ENCODE measurements at places on chromosomes 12 and 14.

GRCh38 chr12:25653487-25654175, 100.5 kb upstream of the LMNTD1 start:
- no peak for DNase-seq

DNA sequence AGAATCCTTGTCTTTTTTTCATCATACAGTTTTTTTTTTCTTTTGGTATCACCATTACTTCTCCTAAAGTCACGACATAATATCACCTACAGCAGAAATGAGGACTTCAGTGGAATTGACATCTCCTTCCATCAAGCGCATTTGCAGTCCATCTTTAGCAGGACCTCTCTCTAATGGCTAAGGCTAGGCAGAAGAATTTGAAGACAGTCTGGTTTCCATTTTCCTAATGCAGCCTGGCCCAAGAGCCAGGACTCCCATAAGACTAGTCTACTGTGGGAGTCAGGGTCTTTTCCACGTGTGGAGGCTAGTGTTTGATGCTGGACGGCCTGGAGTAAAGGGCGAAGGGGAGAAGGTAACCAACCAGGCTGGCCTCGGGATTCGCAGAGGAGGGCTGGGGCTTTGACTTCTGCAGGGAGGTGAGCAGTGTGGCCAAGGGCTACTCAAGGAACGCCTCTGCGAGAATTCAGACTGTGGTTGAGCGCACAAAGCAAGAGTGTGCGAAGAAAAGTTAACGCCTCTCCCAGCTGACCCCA, 769 bp upstream of the ZNF740 start:
- no peak for DNase-seq

DNA sequence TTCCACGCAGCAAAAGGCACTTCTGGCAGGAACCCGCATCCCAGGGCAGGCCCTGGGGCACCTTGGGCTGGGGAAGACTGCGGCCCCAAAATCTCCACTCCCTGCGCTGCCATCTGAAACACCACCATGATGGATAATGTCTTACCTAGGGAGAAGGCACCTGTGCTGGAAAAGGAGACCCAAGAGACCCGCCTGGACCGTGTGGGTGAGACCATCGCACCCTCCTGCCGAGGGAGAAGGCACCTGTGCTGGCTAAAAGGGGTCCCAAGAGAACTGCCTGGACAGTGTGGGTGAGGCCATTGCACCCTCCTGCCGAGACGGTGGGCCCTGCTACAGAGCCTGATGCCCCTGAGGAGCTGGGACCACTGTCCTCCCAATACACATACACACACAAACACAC, 24.8 kb upstream of the INF2 start:
- no peak for DNase-seq

- DNase-seq, result peak; percentile 38
Measured at GRCh38 chr12:117857632-117858612, 110.9 kb downstream of the KSR2 start.

DNA sequence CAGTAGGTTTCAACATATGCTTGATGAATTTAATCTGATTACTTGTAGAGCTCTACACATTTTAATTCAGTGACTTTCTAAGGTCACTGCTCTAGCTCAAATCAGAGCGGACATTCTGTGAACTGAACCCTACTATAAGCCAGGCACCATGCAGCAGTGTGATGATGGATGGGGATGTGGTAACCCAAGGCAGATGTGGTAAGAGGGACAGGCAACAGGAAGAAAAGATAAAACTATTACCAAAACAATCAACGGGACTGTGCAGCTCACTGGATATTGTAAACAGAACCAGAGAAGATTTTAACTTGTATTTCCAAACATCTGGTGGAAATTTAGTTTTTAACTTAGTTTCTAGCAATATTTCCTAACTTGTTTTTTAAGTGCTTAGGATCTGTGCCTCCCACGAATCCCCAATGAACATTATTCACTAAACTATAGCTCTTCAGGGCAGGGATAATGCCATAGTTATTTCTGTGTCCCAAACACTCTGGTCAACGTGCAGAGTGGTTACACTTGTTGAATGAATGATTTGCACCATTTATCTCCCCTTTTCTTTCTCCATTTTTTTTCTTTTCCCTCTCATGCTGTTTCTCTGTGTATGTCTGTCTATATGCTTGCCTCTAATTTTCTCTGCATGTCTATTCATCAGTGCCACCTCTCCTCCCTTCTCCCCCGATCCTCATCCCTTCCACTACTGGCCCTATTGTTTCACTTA, 3.0 kb downstream of the ERO1A start:
- DNase-seq, result no peak
